ENCODE measurements at places on chromosomes 16 and 17. TPM values are rescaled to one million over a fixed set of nuclear protein-coding genes. Genes with fewer than 3 reads are reported as not detected.
A peak's percentile ranks its signal among the peaks of the same experiment; 100 is the strongest.

GPR139 gene
- not detected for total RNA-seq

CTRB1 gene
- not detected for total RNA-seq

NOG gene
- 4.4 TPM for total RNA-seq

CDH3 gene
- total RNA-seq, result 0.18 TPM

GDPD3 gene
- total RNA-seq, result 0.81 TPM

KRT20 gene
- total RNA-seq, result not detected

MYH1 gene
- total RNA-seq, result not detected

KRT36 gene
- not detected for total RNA-seq

CDH11 gene
- 210 TPM for total RNA-seq

- DNase-seq, result no peak
These were observed 24.6 kb downstream of the NME3 start for GRCh38 chr16:1746693-1747195.

- no peak for DNase-seq
These were observed 37.7 kb downstream of the XYLT1 start for GRCh38 chr16:17432901-17433576.

- DNase-seq, result no peak
These were observed 85.2 kb downstream of the C16orf78 start for GRCh38 chr16:49458656-49459445.

DNA sequence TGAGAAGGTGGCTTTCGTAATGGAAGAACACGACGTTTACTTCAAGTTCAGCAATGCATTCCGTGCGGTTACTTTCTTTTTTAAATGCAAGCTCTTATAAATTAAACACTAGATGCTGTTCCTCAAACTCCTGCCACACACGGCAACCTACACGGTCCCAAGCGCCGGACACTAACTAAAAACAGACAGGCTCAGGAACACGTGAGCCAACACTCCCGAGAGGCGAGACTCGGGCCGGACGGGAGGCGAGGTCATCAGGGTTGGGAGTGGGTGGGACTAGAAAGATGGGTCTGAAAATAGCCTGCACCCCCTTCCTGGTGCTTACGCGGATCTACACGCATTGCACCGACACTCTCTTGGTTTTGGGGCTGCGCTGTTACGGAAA, 6.4 kb downstream of the CLCN7 start:
- no peak for DNase-seq

DNA sequence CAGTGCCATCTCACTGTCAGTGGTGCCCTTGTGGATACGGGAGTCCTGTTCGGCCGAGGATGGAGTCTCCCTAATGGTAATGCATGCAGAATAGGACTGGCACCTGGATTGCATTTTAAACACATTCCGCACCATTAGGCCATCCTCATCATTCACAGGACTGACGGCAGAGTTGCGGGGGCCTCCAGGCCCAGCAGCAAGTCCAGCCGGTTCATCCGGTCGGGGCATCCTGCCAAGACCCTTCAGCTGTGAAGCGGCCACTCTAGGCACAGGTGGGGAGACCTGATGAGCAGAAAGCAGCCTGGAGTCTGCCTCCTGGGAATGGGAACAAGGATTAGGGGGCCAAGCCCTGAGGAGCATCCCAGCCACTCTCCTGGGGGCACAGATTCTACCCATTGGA, 90.3 kb upstream of the XYLT1 start:
- no peak for DNase-seq

- DNase-seq, result no peak
These were observed 11.9 kb upstream of the NAGPA start for GRCh38 chr16:5045499-5046115.

DNA sequence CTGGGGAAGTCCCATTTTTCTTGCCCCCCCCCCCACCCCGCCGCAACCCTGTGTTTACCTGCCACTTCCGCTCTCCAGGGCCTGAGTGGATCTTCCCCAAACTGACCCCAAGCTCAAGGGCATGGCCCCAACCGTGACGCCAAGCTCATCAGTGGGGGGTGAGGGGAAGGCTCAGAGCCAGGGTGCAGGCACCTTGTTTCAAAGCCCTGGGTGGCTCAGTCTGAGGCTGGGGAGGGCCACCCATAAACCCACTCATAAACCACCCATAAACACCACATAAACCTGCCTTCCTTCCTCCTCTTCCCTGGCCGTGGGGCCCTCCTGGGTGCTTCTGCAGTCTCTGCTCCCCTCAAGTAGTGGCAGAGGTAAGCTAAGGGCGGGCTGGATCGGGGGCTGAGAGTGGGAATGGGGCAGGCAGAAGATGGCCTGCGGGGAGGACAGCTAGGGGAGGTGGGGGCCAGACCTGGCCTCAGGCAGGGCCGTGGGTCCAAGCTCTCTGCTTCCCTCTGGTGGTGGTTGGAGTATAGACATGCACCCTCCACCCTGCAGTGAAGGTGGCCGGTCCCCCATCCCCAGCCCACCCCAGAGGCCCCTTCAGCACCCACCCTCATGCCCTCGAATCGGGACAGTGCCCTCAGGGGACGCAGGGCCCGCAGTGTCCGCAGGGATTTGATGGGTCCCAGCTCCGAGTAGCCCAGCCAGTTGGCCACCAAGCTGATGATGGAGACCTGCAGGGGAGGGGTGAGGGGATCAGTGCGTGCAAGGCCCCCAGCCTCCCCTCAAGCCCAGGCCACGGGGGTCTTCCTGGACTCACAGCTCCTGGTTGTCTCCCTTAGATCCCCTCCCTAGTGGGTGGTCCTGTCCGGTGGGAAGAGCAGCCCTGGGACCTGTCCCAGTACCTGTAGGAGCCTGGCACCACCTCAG, 14.6 kb upstream of the CD79B start:
- no peak for DNase-seq

- no peak for DNase-seq
These were observed 29.9 kb downstream of the NKD1 start for GRCh38 chr16:50578137-50578536.

DNA sequence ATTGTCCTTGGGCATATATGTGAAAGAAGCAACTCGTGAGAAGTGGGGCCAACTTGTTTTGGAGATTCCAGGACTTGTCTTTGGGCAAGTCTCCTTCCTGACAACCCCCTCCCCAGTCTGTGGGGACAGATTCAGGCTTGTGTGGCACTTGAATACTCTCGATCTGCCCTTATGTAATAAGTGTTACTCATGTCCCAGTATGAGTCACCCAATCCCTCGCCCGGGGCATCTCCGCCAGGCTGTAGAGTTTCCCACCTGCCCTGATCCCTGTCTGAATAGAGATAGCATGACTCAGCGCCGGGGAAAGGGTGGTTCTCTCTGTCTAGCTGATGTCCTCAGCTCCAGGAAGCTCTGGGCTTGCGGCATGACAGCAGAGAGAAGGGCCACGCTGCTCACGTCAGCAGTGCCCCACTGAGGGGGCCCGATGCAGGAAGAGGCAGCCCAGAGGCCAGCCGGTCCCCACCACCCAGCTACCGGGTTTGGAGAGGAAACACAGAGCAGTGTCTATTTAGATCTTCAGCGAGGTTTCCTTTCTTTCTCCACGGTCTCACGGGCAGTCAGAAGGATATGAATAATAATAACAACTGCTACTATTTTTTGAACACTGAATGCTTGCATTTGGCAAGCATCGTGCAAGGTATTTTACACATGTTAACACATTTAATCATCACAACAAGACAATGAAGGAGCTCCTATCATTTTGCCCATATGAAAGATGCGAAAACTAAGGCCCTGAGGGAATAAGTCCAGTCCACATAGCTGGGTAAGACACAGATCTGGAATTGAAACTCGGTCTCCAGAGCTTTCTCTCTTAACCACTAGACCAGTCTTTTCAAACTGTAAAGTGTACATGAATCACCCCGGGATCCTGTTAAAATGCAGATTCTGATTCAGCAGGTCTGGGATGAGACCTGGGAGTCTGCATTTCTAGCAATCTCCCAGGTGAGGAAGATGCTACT, 426.7 kb upstream of the MAF start:
- DNase-seq, result peak; percentile 3

DNA sequence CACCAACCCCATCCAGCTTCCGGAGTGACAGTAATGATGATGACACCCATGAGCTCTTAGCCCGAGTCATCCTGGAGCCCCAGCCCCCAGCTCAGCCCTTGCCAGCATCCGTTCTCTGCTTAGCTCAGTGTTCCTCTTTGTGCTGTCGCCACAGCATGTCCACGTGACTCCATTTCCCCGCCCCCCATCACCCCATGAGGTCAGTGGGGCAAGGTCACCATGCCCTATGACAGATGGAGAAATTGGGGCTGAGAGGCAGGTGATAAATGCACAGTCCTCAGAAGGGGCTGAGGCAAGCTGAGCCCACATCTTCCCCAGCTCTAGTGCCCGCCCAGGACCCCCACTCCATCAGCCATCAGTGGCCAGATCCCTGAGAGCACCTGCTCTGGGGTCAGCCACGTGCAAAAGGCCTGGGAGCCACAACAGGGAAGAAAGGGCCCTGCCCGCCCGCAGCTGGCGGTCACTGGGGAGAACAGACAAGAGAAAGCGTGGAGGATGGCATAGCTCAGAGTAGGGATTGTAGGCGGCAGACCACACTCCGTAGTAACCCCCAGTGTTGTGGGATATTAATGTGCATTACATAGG, 17.1 kb downstream of the ITGB4 start:
- no peak for DNase-seq

DNA sequence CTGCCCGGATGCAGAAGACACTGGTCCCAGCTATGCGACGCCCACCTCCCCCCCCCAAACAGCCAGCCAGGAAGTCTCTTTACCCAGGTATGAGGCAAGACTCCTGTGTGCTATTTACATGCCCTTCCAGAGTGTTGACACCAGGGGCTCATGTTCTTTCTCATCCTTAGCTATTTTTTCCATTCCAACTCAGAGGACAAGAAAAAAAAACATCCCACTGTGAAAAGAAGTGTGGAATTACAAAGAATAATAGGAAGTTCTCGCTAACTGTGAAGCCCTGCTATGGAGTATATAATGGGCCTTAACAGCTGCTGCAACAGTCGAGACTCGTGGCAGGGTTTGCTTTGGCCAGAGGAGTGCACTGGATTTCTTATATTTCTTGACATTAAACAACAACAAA, 584.9 kb downstream of the CDH13 start:
- DNase-seq, result no peak

DNA sequence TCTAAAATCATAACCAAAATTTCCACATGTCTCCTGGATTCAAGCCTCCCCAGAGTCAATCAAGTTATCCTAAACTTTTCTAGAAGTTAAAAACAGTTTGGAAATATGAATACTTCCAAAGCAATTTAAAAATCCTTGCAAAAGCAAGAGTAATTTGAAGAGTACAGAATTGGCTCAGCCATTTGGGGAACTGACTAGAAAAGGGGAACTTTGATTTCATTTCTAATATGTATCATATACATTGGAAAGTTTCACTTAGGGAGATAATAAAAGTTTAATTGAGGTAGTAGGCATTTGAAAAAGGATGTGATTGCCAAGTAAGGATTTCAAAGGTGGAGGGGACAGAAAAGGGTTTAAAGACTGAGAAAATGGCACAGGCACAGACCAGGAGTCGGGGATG, 9.0 kb upstream of the SLFN12L start:
- DNase-seq, result no peak

Data from pulmonary artery endothelial cell (primary cell).